NCI-H1417 treated with DMSO at 0.1 percent for 48 hours (cell line): ENCODE measurements at places on chromosomes 7 and 10.

DNA sequence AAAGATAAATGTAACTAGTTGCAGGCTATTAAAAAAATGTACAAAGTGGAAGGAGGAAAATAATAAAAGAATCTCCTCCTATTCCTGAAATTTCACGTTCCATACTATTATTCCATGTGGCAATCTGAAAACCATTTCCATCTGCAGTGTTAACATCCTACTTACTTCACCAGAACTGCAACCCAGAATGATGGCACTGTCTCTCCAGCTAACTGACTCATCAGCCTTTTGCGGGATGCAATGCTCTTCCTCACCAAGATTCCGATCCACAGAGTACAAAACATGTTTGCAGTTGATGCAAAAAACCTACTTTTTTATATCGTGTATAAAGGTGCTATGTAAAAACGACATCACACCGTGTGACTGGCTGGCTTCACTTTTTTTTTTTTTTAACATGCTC is 50.8 kb downstream of the ESYT2 start:
- no peak for DNase-seq

GRCh38 chr10:118112543-118113125 is 65.9 kb upstream of the RAB11FIP2 start:
- no peak for DNase-seq

- no peak for DNase-seq
These were observed 97.9 kb downstream of the EMX2 start for GRCh38 chr10:117640406-117640805.

GRCh38 chr7:123643495-123644441 is 11.9 kb upstream of the LMOD2 start:
- peak; percentile 67 for DNase-seq

DNA sequence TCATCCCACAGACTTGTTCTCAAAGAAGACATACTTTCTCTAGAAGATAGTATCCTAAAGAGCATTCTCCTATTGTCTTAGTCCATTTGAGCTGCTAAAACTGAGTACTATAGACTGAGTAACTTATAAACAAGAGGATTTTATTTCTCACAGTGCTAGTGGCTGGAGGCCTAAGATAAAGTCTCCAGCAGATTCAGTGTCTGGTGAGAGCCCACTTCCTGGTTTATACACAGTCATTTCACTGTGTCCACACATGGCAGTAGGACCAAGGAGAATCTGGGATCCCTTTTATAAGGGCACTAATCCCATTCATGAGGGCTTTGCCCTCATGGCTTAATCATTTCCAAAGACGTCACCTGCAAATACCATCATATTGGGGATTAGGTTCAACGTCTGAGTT is 68.7 kb downstream of the LRRC17 start:
- no peak for DNase-seq

DNA sequence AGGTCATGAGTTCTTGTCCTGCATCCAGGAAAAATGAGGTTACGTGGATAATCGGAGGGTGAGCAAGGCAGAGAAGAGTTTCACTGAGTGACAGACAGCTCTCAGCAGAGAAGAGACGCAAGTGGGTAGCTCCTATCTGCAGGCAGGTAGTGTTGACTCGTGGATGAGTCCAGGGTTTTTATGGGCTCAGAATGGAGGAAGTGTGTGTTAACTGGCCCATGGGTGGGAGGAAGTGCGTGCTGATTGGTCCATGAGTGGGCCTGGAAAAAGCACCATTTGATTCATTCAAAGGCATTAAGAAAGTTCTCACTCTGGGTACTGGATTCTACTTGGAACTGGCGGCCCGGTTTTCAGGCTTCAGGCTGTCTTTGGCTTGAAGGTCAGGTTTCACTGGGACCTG is 4.8 kb upstream of the DMTF1 start:
- DNase-seq: no peak

GRCh38 chr7:22730921-22731654 is 4.1 kb downstream of the IL6 start:
- no peak for DNase-seq

DNA sequence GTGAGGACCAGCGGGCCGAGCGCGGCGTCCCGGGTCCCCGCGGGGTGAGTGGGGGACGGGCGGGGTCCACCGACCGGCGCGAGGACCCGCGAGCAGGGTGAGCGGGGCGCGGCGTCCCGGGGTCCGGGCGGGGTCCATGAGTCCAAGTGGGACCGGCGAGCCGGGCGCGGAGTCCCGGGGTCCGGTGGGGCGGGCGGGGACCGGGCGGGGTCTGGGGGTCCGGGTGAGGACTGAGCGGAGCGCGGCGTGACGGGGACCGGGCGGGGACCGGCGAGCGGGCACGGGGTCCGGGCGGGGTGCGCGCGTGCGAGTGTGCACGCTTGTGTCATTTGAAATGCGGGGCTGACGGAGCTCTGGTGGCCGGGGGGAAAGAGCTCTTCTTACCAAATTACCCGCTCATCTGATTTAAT is 765 bp downstream of the CELF2 start:
- no peak for DNase-seq

GRCh38 chr10:96414303-96414702 is 55.5 kb upstream of the OPALIN start:
- no peak for DNase-seq

- DNase-seq: no peak
These were observed 23.6 kb downstream of the SKIDA1 start for GRCh38 chr10:21501731-21502347.

DNA sequence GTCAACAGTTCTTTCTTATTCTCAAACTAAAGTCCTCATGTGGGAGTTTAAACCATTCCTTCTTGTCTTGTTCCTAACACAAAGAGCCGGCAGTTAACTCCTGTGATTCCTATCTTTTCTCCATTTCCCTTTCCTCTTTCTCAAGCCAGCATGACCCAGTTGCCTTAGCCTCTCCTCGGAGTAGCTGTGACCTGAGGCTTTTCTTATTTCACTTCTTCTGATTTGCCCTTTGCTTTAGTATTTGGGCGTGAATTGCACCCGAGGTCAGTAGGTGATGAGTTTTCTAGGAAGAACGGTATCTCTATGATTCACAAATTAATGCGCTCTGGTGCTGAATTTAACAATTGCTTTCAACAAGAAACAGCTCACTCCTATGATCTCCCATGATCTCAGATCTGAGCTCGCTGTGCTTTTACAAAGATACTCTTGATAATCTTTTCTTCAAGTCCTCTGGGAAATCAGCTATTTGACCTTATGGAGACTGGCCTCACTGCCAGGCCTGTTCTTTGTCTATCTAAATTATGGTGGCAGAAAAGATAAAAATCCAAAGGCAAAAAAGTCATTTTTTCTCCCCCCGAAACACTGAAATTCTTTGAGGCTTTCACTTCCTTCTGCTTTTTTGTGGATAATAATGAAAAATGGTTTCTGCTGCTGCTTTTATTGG is 184.6 kb downstream of the JCAD start:
- no peak for DNase-seq

GRCh38 chr10:51983481-51983880 is 284.1 kb upstream of the CSTF2T start:
- DNase-seq: no peak

DNA sequence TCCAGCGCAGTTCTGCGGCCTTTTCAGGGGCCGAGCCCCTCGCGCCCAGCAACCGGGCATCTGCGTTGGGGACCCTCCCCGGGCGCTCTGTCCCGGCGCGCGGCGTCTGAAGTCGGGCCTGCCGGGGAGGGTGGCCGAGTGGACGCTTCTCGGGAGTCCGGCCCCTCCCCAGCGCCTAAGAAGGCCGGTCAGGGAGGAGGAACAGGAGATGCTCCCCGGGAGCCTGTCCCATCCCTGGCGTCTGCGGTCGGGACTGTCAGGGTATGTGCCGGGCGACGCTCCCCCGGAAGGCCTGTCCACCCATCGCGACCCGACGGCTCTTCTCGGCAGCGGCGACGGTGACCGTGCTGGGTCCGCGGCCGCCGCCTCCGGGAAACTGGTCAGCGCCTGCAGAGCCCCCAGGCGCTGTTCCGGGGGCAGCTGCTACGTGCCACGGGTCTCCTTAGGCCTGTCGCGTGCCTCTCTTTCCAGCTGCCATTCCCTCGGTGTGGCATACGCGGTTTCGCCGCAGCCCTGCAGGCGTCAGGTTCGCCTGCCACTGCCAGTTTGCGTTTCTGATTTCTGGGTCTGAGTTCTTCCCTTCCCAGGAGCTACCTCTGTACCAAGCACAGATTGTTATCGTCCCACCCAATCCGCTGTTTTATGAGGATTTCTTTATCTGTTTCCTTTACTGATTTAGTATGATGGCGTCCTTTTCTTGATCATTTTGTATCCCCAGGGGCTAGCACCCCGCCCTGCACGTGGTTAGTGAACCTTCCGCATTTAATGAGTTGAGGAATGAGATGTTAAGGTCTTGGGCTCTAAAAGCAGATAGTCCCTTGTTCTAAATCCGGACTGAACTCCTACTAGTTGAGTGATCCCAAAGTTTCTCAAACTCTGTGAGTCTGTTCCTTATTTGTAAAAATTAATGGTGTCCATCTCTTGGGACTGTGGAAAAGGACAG is 782 bp downstream of the IFIT5 start:
- DNase-seq: no peak

- no peak for DNase-seq
These were observed 35.2 kb upstream of the FZD1 start for GRCh38 chr7:91228927-91229558.

DNA sequence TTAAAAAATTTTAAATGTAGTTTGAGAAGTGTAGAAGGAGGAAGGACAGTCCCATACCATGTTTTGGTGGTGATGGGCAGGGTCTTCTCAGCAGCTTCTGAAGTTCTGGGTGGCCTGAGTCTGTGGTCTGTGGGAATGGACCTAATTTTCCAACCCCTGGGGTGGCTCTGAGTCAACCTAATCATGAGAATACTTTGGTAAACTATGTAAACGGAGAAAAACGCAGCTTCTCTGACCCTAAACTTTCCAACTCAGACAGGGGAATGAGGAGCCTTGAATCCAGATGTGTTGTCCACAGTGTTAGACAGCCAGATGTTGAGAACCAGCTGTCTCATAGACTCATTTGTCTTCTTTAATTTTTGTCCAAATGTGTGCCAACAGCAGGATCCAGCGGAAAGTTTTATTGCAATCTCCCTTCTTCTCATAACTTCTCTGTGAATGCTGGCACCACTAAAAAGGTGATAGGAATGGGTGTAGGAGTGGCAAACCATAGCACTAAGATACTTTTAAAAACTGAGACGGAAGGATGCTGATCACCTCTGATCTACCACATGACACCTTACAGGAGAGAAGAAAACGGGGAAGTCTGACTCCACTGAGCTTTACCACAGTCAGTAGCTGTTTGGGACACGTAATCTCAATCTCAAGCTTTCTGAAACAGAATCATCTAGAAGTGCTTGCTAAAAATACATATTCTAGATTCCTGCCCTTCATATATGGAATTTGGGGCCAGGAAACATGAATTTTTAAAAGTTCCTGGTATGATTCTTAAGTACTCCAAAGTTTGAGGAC is 90.5 kb upstream of the PHYHIPL start:
- DNase-seq: no peak

DNA sequence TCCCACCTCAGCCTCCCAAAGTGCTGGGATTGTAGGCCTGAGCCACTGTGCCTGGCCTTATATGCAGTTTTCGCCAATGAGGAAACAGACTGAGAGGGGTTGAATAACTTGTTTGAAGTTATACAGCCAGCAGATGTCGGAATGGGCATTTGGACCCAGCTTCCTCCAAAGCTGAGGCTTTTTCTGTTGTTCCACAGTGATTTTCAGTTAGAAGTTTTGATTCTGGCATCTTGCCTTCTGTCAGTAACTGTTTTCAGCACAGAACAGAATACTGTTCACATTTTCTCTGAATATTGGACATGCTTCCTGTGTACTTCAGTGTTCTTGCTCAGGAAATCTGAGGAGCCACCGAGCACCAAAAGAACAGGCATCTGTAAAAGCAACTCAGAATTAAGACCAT is 287.2 kb downstream of the CAMK1D start:
- DNase-seq: no peak

DNA sequence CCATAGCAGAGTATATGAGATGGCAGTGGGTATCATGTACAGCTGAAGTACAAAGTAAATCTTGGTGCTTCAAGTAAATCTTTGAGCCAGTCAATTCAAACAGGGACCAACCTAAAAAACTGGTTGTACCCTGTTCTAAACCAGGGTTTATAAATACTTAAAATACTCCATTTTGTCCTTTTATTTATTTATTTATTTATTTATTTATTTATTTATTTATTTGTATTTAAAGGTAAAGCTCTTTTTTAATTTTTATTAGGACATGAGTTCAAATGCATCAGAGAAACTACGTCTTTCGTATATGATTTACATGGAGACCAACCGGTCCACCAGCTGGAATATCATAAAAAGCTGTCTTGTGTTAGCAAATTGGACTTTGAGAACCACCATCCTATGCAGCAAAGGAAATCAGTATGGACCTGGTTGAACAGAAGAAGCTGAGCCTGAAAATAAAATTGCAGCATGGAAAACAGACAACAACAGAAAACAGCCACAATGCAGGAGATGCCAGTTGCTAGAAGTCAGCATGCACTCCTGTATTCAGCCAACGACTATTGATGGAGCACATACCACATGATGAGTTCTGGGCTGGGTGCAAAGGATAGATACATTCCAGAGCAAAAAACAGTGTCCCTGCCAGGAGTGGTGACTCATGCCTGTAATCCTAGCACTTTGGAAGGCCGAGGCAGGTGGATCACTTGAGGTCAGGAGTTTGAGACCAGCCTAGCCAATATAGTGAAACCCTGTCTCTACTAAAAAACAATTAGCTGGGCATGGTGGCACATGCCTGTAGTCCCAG is 60.0 kb downstream of the PLXNA4 start:
- no peak for DNase-seq

DNA sequence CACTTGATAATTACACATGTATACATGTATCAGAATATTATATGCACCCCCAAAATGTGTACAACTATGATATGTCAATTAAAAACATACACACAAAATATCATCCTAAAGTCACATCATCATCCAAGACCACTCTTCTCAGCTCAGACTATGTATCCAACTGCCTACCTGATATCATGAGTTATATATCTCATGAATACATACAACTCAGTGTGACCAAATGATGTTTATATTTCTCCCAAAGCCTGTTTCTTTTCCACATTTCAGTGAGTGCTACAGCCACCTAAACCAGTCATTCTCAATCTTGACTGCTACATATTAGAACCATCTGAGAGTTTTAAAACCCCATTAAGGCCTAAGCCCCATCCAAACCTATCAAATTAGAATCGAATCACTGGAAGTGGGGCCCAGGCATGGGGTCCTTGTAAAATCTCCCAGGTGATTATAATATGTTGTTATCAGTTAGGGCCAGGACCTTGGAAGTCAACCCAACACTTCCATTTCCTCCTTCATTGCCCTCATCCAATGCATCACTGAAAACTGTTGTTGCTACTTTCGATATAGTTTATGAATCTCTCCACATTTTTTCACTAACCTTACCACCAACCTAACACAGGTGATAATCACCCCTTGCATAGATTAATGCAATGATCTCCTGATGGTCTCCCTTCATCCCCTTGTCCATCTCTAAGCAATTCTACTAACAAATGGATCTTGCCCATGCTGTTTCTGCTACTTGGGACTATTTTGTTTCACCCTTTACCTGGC is 53.8 kb upstream of the ITGB8 start:
- no peak for DNase-seq

DNA sequence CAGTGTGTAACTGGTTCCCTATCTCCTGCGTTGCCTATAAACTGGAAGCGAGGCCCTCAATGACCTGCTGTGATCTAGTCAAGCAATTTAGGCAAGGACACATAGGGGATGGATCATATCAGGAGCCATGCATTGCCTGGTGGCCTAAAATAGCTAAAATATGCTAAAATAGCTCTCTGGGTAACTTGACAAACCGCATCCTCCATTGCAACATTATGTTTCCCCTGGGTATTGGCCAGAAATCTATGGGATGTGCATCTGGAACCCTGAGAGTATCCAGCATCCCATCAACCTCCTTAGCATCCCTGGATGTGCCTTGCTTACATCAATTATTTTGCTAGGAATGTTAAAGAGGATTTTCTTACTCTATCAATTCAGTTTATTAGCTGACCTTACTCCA is 91.7 kb upstream of the ADCY1 start:
- no peak for DNase-seq

GRCh38 chr10:64708884-64709681 is 1187.9 kb downstream of the REEP3 start:
- no peak for DNase-seq
